ENCODE measurements at places on chromosomes 7 and 10.

- no peaks in the 10 kb centered on the region for H3K36me3 ChIP-seq
- no peaks in the 10 kb centered on the region for H3K27me3 ChIP-seq
- DNase-seq: no peak
- H3K4me3 ChIP-seq: no peak overlapping the region
- no peaks in the 10 kb centered on the region for H3K4me1 ChIP-seq
- no peak overlapping the region for H3K27ac ChIP-seq
These were observed 52.9 kb downstream of the VIPR2 start for GRCh38 chr7:159091480-159092475.

DNA sequence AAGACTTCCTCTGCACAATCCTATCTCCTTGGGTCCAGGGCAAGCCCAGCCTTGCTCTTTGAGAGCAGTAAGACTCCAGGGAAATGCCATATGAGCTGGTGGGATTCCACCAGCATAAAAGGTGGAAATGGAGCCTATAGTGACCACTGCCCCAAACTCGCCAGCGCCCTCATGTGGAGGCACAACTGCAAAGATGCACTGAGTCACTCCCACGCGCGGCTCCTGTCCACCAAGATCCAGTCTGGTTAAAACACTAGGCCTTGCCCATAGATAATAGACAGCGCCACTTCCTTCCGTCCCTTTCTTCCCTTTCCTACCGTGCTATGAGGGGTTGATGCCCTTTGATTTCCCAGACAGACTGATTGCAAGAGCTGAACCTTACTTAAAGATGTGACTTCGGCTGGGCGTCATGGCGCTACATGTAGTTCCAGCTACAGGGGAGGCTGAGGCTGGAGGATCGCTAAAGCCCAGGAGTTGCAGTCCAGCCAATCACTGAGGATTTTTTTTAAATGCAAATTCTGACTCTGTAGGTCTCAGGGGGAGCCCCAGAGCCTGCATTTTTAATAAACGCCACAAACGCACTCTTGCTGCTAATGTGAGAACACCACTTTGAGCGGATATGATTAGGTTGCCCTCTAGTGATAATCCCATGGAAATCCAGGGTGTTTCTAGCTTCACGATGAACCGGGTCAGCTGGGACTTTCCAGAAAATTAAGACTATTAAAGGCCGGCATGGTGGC lies 136.5 kb downstream of the EPC1 start:
- H3K4me1 ChIP-seq: no peaks in the 10 kb centered on the region
- H3K27ac ChIP-seq: no peak overlapping the region
- no peak overlapping the region for H3K4me3 ChIP-seq
- no peaks in the 10 kb centered on the region for H3K36me3 ChIP-seq
- peaks cover 11% of the 10 kb centered on the region for H3K27me3 ChIP-seq
- DNase-seq: no peak

- no peak for DNase-seq
- no peak overlapping the region for H3K27ac ChIP-seq
- peaks cover 74% of the 10 kb centered on the region for H3K27me3 ChIP-seq
- no peaks in the 10 kb centered on the region for H3K36me3 ChIP-seq
- H3K4me1 ChIP-seq: no peaks in the 10 kb centered on the region
These were observed 71.3 kb upstream of the CPXM2 start for GRCh38 chr10:123962756-123963530.

GRCh38 chr7:55574051-55574717 lies 1.9 kb upstream of the VOPP1 start:
- H3K4me3 ChIP-seq: peak overlapping the region; percentile 51
- H3K36me3 ChIP-seq: peaks cover 17% of the 10 kb centered on the region
- no peak for DNase-seq
- H3K27me3 ChIP-seq: no peaks in the 10 kb centered on the region
- H3K4me1 ChIP-seq: peaks cover 41% of the 10 kb centered on the region

- no peaks in the 10 kb centered on the region for H3K36me3 ChIP-seq
- DNase-seq: no peak
- H3K4me1 ChIP-seq: no peaks in the 10 kb centered on the region
These were observed 76.3 kb downstream of the CACNB2 start for GRCh38 chr10:18216482-18216881.

GRCh38 chr10:127552446-127552845 lies 3.3 kb downstream of the NPS start:
- DNase-seq: no peak
- no peaks in the 10 kb centered on the region for H3K36me3 ChIP-seq
- no peak overlapping the region for H3K27ac ChIP-seq
- no peaks in the 10 kb centered on the region for H3K4me1 ChIP-seq

DNA sequence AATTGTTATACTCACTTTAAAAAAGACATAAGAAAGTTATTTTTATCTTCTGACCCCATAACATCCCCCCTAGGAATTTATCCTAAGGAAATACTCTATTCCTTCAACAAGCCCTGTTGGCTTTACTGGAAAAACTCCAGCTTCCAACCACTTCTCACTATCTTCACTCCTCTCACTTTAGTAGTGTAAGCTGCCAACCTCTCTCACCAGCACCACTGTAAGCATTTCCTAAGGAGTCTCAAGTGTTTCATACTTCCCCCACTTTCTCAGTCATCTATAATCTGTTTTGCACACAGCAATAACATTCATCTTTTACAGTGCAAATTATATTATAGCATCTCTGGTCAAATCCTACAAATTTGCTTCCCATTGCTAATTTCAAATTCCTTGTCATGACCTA lies 45.8 kb downstream of the GPR85 start:
- H3K36me3 ChIP-seq: no peaks in the 10 kb centered on the region
- no peak overlapping the region for H3K27ac ChIP-seq
- H3K4me3 ChIP-seq: no peak overlapping the region

GRCh38 chr10:49611816-49612512 lies 1.9 kb downstream of the SLC18A3 start:
- DNase-seq: no peak
- no peaks in the 10 kb centered on the region for H3K36me3 ChIP-seq
- peaks cover 74% of the 10 kb centered on the region for H3K27me3 ChIP-seq
- H3K4me3 ChIP-seq: no peak overlapping the region
- no peak overlapping the region for H3K27ac ChIP-seq
- H3K4me1 ChIP-seq: peaks cover 11% of the 10 kb centered on the region

- no peak overlapping the region for H3K27ac ChIP-seq
- H3K27me3 ChIP-seq: no peaks in the 10 kb centered on the region
- H3K4me1 ChIP-seq: no peaks in the 10 kb centered on the region
- no peak overlapping the region for H3K4me3 ChIP-seq
- H3K36me3 ChIP-seq: no peaks in the 10 kb centered on the region
These were observed 389.1 kb upstream of the ANKRD30A start for GRCh38 chr10:36736311-36736710.

GRCh38 chr10:34119456-34119855 lies 695.6 kb downstream of the PARD3 start:
- no peaks in the 10 kb centered on the region for H3K27me3 ChIP-seq
- H3K27ac ChIP-seq: no peak overlapping the region
- no peaks in the 10 kb centered on the region for H3K36me3 ChIP-seq
- H3K4me3 ChIP-seq: no peak overlapping the region
- H3K4me1 ChIP-seq: no peaks in the 10 kb centered on the region

GRCh38 chr7:23691320-23691719 lies 11.3 kb downstream of the FAM221A start:
- no peak for DNase-seq
- no peak overlapping the region for H3K4me3 ChIP-seq
- peak overlapping the region; percentile 32 for H3K27ac ChIP-seq
- H3K36me3 ChIP-seq: peaks cover 35% of the 10 kb centered on the region
- no peaks in the 10 kb centered on the region for H3K4me1 ChIP-seq

- peaks cover 19% of the 10 kb centered on the region for H3K36me3 ChIP-seq
- H3K4me1 ChIP-seq: peaks cover 37% of the 10 kb centered on the region
- DNase-seq: peak; percentile 11
- no peaks in the 10 kb centered on the region for H3K27me3 ChIP-seq
- peak overlapping the region; percentile 88 for H3K4me3 ChIP-seq
These were observed 8.3 kb downstream of the ZNF853 start for GRCh38 chr7:6623589-6624245.

GRCh38 chr10:75632805-75633462 lies 201.5 kb downstream of the LRMDA start:
- peaks cover 32% of the 10 kb centered on the region for H3K27me3 ChIP-seq
- no peaks in the 10 kb centered on the region for H3K36me3 ChIP-seq
- H3K27ac ChIP-seq: no peak overlapping the region

DNA sequence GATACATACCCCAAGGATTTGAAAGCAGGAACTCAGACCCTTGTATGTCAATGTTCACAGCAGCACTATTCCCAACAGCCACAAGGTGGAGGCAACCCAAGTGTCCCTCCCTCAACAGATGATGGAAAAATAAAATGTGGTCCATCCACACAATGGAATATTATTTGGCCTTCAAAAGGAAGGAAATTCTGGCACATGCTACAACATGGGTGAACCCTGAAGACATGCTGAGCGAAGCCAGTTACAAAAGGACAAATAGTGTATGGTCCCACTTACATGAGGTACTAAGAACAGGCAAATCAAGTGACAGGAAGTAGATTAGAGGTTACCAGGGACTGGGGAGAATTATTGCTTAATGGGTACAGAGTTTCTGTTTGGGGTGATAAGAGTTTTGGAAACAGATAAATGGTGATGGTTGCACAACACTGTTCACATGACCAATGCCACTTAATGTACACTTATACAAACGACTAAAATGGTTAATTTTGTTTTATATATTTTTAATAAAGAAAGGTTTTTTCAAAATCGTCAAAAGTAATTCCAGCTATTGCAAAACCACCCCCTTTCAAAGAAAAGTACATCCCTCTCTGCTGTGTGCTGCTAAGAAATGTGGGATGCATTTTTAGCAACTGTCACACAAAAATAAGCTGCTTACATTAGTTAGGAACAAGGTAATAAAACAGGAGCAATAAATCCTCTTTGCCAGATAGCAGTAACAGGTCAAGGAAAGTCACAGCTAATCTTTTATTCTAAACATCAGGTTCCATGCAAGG lies 85.7 kb downstream of the GRB10 start:
- peaks cover 6% of the 10 kb centered on the region for H3K4me1 ChIP-seq
- peak overlapping the region; percentile 42 for H3K27ac ChIP-seq
- no peak for DNase-seq
- no peak overlapping the region for H3K4me3 ChIP-seq

DNA sequence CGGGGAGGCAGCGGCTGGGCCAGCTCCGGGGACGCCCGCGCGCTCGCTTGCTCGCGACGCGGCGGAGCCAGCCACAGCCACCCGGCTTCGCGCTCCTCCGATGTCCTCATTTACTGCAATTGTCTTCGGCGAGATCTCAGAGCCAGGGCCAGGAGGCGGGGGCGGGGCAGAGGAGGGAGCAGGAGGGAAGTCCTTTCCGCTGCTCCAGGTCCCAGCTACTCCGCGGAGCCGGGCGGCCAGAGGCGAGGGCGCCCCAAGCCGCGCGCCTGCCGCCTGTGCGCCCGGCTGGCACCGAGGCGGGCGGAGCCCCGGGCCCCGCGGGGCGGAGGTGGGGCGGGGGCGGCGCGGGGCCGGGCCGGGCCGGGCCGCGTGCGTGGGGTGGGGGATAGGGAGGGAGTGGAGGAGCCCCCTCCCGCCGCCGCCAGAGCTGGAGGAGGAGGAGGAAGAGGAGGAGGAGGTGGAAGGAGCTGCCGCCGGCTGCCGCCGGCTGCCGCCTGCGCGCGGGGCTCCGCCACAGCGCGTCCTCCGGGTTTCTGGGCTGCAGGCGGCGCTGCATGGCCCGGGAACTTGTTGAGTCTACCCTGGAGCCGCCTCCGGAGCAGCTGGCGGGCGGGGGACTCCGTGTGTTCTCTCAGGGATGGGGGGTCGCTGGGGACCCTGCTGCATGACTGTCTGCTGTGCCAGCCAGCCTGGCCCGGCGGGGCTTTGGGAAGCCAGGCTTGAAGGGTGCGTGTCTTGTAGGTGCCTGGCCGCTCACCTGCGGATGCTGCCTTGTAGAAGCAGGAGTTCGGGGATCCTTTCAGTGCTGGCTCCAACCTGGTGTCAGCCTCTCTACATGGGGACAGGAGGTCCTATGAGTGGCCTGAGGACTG lies at the start of gene INSYN2A:
INSYN2A (minus strand) TSS at position 310 of the 872 bp plus-strand sequence. CDS start 20,196 bp downstream, outside the sequence.
- H3K27ac ChIP-seq: no peak within 1 kb of the TSS
- H3K4me1 ChIP-seq: no peaks in the 10 kb centered on the region
- H3K27me3 ChIP-seq: peaks cover 32% of the 10 kb centered on the region

GRCh38 chr10:86200867-86201266 lies 165.7 kb downstream of the GRID1 start:
- H3K4me1 ChIP-seq: no peaks in the 10 kb centered on the region
- H3K27ac ChIP-seq: no peak overlapping the region
- DNase-seq: no peak
- no peak overlapping the region for H3K4me3 ChIP-seq
- H3K27me3 ChIP-seq: peaks cover 25% of the 10 kb centered on the region

DNA sequence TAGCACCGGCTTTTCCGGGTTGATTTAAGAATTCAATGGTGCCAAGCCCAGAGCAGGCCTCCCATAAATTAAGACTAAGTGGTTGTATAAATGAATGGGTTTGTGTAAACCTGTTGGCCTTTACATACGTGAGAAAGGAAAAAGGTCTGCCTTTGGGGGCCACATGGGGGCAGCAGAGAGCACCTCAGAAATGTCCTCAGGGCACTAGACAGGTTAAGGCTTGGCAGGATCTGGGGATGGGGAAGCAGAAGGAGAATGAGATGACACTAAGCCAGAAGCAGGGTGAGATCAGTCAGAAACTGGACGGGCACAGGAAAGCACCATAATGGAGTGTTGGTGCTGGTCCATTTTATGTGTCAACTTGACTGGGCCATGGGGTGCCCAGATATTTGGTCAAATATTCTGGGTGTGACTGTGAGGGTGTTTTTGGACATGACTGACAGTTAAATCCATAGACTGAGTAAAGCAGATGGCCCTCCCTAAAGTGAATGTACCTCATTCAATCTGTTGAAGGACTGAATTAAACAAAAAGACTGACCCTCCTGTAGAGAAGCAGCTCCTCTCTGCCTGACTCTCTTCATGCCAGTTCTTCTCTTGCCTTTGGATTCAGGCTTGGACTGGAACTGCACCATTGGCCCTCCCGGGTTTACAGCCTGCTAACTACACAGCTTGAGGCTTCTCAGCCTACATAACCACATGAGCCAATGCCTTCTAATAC lies 58.9 kb downstream of the FRMPD2 start:
- DNase-seq: peak; percentile 3
- no peak overlapping the region for H3K4me3 ChIP-seq

DNA sequence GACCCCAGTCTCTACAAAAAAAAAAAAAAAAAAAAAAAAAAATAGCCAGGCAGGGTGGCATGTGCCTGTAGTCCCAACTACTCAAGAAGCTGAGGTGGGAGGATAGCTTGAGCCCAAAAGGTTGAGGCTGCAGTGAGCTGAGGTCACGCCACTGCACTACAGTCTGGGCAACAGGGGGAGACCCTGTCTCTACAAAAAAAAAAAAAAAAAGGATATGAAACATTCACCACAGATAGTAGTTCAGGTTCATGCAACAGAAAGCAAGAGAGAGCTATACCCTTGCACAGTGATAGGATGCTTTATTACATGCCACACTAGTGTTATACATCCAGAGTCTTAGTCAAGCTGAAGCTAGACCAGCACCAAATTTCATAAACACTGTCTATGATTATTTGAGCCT lies 148.4 kb upstream of the KAT6B start:
- no peak overlapping the region for H3K4me3 ChIP-seq
- peaks cover 3% of the 10 kb centered on the region for H3K36me3 ChIP-seq
- no peaks in the 10 kb centered on the region for H3K27me3 ChIP-seq
- peaks cover 6% of the 10 kb centered on the region for H3K4me1 ChIP-seq
- no peak overlapping the region for H3K27ac ChIP-seq

- peaks cover 55% of the 10 kb centered on the region for H3K4me1 ChIP-seq
- H3K27me3 ChIP-seq: no peaks in the 10 kb centered on the region
- peak overlapping the region; percentile 93 for H3K27ac ChIP-seq
- H3K4me3 ChIP-seq: peak overlapping the region; percentile 68
- H3K36me3 ChIP-seq: peaks cover 14% of the 10 kb centered on the region
These were observed 86.7 kb downstream of the MDFIC start for GRCh38 chr7:115008465-115009114.
